NCI-H1436 treated with DMSO at 0.1 percent for 48 hours (cell line): ENCODE measurements at places on chromosomes 3 and 15.

DNA sequence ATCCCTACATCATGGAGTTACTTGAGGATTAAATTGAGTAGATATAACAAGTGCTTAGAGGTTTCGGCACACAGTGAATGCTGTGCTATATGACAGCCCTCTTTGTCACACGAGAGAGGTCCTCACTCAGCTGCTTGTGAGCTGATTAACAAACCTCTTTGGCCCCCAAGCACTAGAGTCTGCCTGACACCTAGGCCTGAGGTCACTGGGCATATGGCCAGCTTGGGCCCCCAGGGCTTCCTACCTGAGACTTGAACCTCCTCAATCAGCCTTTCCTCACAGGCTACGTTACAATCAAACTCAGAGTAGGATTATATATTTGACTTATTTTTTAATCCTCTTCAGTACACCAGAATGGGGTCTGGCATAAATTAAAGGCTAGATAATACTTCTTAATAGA lies 88.8 kb downstream of the WDR72 start:
- DNase-seq, result no peak

DNA sequence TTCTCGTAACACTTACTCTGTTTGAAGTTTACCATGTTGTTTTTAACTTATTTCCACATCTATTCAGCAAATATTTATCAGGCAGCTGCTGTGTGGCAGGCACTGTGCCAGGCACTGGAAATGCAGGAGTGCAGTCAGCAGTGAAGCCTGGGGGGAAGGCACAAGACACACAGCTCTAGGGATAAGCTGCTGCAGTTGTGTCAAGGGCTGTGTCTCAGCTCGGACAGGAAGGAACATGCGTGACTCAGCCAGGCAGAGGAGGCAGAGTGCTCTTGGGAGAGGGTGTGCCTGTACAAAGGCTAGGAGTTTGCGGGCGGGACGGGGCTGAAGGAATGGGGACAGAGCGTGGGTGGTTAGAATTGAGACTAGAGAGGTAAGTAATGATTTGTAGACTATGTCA lies 24.7 kb downstream of the LYSMD4 start:
- no peak for DNase-seq

- DNase-seq, result no peak
Observed at GRCh38 chr15:94580211-94580885, 349.0 kb downstream of the MCTP2 start.

DNA sequence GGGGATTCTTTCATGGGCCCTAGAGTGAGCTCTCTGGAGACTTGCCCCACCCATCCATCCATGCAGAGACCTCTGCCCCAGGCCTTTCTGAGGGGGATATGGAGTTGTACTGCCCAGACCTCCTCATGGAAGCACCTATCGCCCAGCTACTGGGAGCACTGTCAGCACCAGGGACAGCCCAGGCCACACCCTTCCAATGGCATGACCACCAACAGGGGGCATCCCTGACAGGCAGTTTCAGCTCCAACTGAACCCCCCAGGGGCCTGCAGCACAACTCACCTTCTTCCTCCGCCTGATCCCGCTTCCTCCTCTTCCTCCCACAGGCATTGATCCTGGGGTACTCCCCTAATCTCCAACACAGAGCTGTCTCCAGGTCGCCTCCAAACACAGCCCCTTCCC lies 21.8 kb downstream of the MRPS11 start:
- DNase-seq, result no peak

- DNase-seq, result no peak
Observed at GRCh38 chr15:65331811-65332210, 27.3 kb downstream of the RNU5B-1 start.
